ENCODE measurements at places on chromosomes 13 and 19.

- no peak for DNase-seq
These were observed 11.5 kb downstream of the UBXN6 start for GRCh38 chr19:4445963-4446703.

DNA sequence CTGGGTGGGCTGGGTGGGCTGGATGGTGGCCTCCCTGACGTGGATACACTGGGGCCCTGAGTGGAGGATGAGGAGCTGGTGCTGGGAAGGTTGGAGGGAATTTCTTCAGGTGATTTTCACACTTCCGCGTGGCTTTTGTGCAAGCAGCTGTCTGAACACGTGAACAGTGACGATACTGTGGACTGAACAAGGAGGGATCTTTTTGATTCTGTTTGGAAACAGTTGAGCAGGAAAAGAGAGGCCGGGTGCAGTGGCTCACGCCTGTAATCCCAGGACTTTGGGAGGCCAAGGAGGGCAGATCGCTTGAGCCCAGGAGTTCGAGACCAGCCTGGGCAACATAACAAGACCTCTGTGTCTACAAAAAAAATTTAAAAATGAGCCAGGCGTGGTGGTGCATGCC, 9.1 kb upstream of the GTF2F1 start:
- no peak for DNase-seq

GRCh38 chr19:14495672-14496028, 277 bp downstream of the GIPC1 start:
- no peak for DNase-seq

DNA sequence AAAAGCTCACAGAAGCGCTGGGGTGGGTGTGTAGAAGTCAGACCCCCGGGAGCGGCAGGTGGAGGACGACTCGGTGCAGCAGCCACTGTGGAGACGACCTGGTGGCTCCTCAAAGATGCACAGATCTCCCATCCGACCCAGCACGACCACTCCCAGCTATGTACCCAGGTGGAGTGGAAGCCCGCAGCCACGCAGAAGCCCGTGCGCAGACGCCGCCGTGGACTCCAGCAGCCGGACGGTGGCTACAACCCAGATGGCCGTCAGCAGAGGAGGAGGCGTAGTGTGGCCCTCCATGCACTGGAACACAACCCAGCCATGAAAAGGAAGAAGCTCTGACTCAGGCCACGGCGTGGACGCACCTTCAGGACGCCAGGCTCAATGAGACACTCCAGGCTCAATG, 21.7 kb downstream of the CSNK1G2 start:
- no peak for DNase-seq

- DNase-seq, result no peak
These were observed 24.0 kb upstream of the LAIR1 start for GRCh38 chr19:54388802-54389139.

DNA sequence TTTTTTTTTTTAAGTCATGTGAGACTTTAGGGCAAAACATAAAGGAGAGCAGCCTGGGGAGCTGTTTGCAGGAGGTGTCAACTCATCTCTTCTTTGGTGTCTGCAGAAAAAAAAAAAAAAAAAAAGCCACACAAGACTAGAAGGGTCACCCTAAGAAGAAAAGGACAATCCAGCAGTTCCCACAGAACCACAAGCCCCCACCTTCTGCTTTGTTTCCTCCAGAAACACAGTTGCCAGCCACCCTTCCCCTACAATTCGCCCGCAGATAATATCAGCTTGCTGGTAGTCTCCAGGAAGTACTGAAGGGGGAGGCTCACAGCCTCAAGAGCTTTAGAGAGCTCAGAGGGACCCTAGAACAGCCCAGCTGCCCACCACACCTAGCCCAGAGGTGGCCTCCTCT, 22.3 kb upstream of the ZBTB7A start:
- peak; percentile 86 for DNase-seq

DNA sequence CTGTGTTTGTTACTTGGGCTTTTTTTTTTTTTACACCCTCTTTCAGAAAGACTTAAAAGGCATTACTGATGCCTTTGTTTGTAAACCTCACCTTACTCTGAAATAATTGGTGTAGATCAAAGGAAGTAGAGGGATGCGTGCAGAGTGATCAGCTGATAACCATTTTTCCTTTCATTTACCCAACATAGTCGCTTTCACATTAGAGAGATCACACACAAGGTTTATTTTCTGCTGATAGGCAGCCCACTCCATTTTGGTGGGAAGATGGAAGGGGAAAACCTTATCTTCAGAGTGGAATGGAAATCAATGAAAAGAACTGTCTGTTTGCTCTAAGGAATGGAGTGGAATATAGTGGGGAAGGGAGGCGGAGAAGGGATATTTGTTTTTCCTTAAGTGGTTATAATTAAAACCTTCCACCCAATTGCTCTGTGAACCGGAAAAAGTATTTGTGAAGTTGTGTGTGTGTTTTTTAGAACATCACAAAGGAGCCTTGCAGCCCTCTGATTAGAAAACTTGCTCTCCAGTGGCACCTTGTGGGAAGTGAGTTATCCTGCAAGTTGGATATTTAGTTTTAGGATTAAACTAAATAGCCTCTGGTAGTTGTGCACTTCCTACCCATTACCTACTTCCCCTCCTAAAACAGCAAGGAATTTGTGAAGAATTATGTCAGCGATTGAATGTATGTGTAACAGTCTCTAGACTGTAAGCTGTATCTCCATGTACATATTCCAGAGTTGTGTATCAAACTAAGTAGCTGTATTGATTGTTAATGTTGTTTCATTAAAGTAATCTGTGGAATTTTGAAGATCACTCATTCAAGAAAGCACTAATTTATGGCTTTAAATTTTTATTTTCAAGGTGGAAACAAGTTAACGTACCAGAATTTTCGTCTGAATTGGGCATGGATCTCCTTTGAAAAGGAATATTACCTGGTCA, 76.8 kb downstream of the FREM2 start:
- DNase-seq, result no peak

- DNase-seq, result no peak
These were observed 71.9 kb upstream of the ZNF507 start for GRCh38 chr19:32273483-32273882.

DNA sequence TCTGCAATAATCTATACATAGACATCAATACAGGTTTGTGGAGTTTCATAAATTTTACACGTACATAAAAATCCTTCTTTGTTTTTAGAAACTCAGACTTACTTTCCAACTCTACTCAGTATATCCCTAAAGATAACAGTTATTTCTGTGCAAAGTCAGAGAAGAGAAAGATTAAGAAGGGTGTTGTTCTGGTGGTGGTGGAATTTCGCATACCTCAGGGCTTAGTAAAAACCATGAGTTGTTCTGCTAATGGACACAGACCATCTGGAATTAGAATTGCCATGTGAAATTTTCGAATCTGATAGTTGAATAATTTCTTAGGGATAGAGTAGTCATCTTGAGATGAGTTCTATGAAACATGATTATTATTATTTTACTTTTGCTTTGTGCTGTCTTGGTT, 102.7 kb downstream of the ZAR1L start:
- DNase-seq, result no peak

GRCh38 chr13:76226941-76227340, 590.8 kb downstream of the LMO7 start:
- DNase-seq, result no peak

- no peak for DNase-seq
These were observed 16.9 kb upstream of the ZNF541 start for GRCh38 chr19:47589824-47590223.

All from activated naive CD4-positive, alpha-beta T cell treated with anti-CD3 and anti-CD28 coated beads, Interleukin-2, amount 10 ng/mL, durations not matched to agents 7 days and 5 days (primary cell).